ENCODE measurements at places on chromosomes 5 and 9.

GRCh38 chr5:139842321-139842720 lies 46.7 kb downstream of the PSD2 start:
- no peak for DNase-seq

DNA sequence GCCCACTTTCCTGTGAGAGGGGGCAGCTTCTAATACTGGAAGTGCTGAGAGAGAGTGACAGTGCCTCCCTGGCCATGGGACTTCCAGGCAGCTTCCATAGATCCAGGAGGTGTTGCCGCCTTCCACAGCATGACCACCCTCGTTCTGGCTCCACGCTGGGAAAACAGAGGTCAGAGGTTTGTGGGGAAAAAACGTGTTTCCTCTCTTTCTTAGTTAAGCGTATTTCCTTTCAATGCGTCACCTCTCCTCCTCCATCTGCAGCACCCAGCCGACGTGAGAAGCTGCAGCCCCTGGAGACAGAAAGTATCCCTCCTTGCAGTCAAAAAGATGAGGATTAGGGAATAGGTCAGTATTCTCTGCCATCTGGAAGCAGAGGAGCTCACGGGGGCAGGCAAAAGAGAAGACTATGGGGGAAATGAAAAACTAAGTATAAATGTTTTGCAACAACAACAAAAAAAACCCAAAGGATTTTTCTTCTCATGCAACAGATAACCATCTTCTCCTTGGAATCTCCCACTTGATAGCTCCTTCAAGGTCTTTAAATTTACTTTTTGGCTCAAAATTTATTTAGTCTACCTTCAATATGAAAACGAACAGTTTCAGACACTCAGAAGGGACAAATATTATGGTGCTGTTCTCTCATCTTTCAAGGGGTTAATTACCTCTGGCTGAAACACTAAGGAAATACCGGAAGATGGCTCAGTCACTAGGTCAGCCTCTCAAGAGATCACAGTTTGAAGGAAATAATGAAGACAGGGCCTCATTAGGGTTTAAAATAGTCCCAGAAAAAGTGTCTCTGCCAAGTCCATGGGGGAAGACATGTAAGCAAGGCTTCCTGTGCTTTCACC lies 38.0 kb downstream of the MTMR12 start:
- no peak for DNase-seq

GRCh38 chr5:179180061-179180610 lies 120.0 kb downstream of the ZNF354C start:
- DNase-seq: no peak

DNA sequence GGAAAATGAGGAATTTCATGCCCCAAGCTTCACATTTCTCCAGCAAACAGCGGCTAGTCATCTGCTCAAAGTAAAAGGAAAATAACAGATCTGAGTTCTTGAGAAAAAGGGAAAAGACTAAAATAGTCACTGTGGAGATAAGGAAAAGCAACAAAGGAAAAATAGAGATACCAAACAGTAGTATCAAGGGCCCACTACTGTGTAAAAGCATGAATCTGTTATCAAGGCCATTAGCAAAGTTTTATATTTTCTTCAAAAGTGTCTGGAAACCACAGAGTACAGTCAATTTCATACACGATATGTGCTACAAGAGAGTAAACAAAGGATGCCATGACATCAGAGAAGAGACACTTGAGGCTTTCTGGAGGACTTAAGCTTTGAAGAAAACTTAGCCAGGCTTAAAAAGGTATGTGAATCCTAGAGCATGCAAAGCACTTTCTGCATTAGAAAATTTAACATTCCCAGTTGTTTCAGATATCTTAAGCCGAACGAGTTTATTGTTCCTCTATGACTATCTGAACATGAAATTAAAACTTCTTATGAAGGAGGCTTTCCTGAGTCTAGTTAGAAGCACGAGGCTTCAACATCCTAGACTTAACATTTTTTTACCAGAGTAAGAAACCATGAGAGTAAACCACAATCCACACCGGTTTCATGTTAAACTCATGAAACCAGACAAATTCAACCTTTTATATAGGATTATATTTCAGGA lies 1.2 kb downstream of the TTC33 start:
- DNase-seq: no peak

DNA sequence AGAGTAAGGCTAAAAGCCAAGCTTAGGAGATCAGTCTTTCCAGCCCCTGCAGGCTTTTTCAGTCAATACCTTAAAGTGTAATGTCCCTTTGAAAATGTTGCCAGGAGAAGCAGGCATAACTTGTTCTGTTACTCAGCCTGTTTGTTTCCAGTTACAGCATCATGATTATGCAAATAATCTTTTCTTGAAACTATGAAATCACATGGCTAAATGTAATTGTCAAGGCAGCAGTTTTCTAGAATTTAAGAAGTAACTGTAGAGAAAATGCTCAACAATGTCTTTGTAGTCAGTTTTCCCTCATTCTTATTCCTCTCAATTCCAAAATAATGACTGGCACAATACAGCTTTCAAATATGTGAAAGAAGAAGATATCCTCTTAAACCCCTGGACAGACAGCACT lies 1.9 kb upstream of the GPR107 start:
- no peak for DNase-seq

DNA sequence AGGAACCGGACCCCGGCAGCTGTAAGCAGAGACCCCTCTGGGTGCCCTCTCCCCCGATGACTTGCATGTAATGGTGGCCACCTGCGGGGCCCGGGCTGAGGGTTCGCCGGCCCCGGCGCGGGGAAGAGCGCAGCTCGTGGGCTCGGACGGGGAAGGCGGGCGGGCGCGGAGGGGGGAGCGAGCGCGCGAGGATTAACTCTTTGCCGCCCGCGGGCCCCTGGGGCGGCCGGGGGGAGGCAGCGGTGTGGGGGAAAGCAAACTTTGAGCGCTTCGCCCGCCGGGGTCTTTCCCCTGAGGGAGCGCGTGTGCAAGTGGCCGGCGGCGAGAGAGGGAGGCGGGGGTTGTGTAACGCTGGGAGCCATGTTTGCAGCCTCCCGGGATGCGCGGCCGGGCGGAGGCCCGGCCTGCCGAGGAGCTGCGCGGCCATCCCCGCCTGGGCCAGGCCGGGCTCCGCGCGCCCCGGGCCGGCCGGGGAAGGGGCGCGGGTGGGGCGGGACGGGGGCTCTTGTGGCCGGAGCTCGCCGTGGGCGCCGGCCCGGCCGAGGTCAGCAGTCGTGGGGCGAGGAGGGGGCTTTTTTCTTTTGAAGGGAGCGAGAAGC lies 547 bp downstream of the ANP32B start:
- DNase-seq: peak; percentile 49
